ENCODE measurements at places on chromosomes 3 and 15.

DNA sequence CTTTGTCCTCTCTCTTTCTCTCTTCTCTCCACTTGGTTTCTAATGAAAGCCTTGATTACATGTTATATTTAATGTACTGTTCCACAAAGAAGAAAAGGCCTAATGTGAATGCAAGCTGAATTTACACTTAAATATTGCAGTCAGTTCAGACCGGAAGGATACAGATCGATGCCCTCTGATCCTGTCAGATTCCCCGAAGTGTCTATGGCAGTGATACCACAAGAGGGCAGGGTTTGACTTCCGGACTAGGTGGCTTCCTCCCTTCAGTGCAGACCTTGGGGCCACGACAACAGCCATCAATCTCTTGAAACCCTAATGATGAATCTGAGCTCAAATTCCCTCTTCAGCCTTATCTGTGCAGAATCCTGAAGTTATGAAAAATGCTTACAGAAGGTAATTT is 29.5 kb downstream of the AGTR1 start:
- DNase-seq = peak; percentile 75

GRCh38 chr3:86594838-86595237 is 396.1 kb downstream of the VGLL3 start:
- no peak for DNase-seq

DNA sequence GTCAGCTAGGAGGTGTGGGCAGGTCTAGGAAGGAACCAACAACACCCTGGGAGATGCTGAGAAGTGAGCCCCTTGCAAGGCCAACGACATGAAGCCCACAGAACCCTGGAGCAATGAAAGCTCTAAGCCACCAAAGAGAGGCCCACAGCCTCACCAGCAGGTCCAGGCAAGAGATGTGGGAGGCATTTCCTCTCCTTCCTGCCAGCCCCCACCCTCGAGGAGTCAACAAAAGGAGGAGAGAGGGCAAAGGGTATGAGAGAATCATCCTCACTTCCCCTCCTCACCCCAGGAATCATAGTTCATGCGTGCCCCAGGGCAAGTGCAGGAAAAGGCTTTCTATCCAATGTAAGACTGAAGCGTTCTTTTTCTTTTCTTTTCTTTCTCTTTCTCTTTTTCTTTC is 195.8 kb downstream of the SHQ1 start:
- DNase-seq = no peak

DNA sequence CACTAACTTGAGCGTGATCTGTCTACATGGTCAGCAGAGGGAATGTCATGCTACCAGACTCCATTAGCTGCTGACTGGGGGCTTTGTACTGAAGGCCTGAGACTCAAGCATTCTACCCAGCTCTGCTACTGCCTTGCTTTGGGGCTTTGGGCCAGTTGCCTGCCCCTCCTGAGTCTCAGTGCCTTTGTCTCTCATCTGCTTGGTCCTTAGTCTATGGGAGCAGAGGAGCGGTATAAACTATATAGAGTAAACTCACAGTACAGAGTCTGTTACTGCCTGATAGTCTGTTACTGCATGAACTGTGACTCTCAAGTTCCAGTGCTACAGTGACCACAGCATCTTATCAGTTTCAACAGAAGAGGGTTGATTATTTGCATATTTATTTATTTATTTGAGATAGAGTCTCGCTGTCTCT is 38.5 kb upstream of the C15orf39 start:
- DNase-seq = no peak

DNA sequence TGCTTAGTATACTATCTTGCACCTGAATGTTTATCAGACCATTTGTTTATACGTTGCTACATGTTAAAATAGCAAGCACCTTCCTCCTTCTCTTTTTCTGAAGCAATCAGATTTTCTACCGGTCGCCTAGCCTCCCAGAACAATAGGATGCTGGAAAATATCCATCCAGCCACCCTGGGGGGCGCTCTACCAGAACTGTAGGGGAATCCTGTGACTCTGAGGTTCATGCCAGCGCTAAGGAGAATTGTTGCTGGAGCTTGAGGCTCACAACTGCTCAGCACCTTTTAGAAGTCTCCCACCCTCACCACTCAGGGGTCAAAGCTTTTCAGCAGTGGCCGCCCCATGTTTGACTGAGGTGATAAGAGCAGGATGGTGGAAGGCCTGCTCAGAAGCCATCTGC is 27.5 kb downstream of the SQOR start:
- no peak for DNase-seq

DNA sequence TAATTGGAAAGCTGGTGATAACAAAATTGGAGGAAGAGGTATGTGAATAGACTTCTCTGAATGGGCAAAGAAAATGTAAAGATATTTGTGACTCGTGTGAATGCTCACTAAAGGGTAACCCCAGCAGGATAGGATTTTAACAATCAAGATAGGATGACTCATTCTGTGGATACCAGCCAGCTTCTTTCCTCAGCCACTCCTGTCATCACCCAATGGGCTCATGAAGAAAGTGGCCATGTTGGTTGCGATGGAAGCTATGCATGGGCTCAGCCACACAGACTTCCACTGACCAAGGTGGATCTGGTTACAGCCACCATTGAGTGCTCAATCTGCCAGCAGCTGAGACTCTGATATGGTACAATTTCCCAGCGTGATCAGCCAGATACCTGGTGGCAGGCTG is 40.9 kb downstream of the STRIT1 start:
- DNase-seq = no peak

DNA sequence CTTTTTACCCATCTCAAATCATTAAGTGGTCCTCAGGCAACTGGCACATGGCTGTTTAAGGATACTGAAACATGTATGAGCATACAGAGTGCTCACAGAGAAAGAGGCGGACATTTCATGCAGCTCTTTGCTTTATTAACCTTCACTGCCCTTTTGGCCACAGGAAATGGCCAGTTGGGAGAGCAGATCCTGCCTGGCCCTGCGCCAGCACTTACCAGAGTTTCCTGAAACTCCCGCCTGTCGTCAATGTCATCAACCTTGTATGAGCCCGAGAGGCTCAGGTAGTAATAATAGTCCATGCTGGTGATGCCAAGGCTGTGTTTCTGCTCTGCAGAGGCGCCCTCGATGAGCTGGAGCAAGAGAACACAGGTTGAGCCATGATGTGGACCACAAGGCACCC is 17.8 kb downstream of the LDHAL6B start:
- no peak for DNase-seq

DNA sequence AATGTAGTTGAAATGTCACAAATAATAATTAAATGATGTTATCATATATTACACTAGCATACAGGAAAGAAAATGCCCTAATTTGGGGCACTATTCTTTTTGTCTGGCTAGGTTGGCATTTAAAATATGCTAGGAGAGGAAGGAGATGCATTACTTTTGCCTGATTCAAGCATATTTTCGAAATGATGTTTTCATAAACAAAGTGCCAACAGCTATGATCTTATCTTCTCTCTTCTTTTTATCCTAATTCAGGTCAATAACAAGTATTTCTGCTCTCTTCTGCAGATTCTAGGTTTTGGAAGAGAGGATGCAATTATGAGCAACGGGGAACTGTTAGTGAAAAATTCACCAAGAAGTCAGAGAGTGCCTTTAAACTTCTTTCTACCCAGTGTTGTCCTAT is 55.8 kb upstream of the NR2F2 start:
- DNase-seq = no peak

DNA sequence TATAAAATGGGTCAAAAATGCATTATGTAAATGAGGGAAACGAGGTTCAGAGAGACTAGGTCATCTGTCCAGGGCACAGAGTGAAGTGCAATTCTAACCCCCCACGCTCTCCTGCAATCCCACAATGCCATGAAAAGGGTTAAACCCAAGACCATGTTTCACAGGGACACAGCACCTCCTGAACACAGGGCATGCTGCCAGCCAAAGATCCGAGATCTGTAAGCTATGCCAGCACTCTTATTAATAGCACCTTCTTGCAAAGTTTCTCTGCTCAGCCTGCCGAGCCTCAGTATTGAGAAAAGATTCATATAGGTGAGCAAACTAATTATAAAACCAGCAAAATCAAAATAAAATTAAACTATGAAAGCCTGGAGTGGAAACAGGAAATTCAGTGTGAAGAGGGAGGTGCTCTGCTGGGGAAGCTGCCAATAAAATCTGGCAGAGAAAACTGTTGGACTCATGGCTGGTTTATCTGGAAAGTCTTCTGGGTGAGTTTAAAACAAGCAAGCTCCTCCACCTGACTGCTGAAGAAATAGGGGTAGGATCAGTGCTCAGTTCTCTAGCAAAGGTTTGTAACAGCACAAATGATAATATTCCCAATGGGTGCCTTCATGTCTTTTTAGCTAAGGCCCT is 50.3 kb downstream of the LRIG1 start:
- DNase-seq = no peak

DNA sequence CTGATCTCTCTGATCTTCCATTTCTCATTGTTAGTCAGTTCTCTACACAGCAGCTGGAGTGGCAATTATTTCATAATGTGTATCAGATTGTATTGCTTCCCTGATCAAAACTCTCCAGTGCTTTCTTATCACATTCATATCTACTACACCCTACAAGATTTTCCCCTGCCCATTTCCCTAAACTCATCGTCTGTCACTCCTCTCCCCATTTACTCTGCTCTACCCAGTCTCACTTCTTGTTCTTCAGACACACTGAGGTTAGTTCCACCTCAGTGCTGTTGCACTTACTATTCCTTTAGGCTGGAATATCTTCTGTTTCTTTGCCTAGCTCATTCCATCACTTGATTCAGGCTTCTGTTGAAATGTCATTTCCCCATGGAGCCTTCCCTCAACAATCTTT is 197.1 kb downstream of the SATB1 start:
- no peak for DNase-seq

GRCh38 chr15:89502867-89503595 is 6.6 kb upstream of the RHCG start:
- DNase-seq = peak; percentile 41

DNA sequence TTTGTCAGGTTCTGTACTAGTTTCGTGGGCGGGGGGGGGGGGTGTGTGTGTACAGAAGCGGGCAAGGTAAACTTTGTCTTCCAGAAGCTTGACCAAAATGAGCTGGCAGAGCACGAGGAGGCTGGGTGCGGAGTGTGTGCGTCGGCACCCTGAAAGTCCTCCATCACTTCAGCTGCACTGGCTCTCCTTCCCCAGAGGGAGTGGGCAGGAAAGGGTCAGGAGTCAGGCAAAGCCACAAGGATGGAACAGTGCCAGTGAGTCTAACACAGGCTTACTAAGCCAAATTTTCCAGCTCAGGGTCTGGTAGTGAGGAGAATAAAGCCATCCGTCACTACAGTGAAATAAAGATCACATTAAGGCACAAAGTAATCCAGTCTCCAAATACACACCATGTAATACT is 11.9 kb upstream of the SH3GL3 start:
- DNase-seq = no peak

All from islet precursor cell (in vitro differentiated cells).